ENCODE measurements at places on chromosomes 12 and 14.

- no peak for DNase-seq
Measured at GRCh38 chr12:85138833-85139232, 102.7 kb downstream of the LRRIQ1 start.

GRCh38 chr12:109291117-109291516, 18.0 kb downstream of the FOXN4 start:
- no peak for DNase-seq

GRCh38 chr12:33942172-33942571, 80.1 kb upstream of the ALG10 start:
- DNase-seq, result no peak

DNA sequence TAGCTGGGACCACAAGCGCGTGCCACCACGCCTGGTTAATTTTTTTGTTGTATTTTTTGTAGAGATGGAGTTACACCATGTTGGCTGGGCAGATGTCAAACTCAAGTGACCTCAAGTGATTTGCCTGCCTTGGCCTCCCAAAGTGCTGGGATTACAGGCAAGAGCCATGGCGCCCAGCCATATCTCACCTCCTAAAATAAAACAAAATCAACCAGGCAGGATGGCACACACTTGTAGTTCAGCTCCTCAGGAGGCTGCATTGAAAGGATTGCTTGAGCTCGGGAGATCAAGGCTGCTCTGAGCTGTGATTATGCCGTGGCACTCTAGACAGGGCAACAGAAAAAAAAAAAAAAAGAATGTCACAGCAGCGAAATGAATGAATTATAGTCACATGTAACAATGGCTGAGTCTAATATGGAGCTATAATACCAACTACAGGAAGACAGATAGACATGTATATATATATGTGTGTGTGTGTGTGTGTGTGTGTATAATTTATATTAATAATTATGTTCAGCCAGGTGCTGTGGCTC, 19.3 kb upstream of the TMEM120B start:
- no peak for DNase-seq
